Hematopoietic multipotent progenitor cell treated with erythropoietin and hydrocortisone succinate and interleukin-3 and kit ligand, for 4 days (in vitro differentiated cells): ENCODE measurements at places on chromosomes 13 and 19.

DNA sequence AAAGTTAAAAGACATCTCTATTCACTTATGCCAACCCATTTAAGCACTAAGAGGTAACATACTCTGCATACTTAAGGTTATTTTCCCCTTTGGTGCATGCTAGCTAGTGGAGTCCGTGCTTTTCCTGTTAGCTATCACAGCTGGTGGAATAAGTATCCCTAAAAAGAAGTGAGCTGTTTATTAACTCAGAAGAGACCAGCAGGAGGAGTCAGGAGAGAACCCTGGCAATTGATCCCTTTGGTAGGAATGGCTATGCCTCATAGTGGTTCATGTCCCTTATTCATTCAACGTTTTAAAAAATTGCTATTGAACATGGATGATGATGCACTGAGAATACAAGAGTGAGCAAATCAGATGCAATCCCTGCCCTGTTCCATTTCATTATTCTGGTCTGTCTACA is 12.4 kb upstream of the NEK5 start:
- no peak for DNase-seq

DNA sequence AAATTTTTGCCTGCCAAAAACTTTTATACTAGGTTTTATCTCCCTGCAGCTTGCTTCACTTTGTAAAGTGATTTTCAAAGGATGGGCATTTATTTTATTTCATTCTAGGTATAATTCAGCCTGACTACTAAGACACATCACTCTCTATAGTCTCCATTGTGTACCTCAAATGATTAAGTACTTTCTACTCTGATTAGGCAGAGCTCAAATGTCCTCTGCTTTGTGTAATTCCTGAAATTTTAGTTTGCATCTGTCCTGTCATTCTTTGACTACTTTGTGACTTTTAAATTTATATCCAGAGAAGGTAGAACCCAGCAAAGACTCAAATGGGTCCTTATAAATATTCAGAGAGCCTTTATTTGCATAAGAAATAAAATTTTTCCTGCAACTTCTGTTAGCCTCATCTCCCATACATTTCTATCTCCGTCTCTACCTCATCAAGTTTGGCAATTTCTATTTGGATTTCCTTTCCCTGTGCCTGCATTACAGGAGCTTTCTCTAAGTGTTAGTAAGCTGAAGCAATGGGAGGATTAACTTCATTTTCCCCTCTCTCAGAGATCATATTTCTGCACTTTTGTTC is 1038.0 kb upstream of the ATXN8OS start:
- DNase-seq, result no peak

DNA sequence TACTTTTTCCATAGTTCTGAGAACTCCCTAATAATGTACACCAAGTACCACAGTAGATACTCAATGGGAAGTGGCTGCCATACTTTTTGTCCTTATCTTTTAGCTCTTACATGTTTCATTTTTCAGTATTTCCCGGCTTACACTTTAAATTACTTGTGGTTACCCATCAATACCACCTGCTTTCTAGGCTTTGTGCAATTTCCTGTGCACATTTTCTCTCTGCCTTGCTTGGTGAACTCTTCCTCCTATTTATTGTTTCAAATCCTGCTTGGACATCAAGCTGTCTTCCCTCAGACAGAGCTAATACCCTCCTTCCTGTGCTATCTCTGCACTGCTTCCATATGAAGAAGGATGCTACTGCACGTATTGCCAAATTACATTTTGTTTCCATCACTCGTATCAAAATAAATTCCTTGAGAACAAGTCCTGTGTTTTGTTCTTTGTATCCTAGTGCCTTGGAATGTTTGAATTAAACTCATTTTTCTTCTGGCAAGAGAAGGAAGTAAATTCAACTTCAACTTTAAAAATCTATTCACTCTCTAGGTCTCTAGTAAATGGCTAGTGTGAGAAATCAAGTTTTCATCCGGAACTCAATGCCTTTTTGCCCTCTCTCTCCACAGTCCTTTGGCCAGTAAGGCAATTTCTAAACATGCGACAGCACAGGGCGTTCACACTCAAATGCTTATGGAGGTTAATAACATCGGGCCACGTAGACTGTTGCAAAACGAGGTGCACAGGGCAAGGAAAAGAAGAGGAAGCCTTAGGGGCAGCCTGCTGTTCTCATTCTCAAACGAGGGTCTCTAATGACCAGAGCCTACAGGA is 5.6 kb downstream of the ZAR1L start:
- peak; percentile 59 for DNase-seq

GRCh38 chr19:3135961-3136683 is at the start of gene GNA15:
Gene GNA15, plus strand, starts transcription at chr19:3136033. Its CDS starts 418 bp downstream, at chr19:3136451.
- peak; percentile 93 for DNase-seq

- DNase-seq, result no peak
These were observed 24.0 kb downstream of the TSKS start for GRCh38 chr19:49739098-49739497.

- no peak for DNase-seq
These were observed 148.9 kb downstream of the SHISA2 start for GRCh38 chr13:25902891-25903341.

GRCh38 chr19:1252221-1252820 is 3.9 kb downstream of the MIDN start:
- DNase-seq, result peak; percentile 95

DNA sequence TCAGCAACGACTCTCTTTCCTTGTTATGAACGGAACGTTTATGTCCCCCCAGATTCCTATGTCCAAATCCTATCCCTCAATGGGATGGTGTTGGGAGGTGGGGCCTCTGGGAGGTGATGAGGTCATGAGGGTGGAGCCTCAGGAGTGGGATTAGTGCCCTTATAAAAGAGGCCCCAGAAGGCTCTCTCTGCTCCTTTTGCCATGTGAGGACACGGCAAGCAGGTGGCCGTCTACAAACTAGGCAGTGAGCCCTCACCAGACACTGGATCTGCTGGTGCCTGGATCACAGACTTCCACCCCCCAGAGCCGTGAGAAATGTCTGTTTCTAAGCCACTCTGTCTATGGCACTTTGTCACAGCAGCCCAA is 53.2 kb downstream of the EPS15L1 start:
- no peak for DNase-seq

DNA sequence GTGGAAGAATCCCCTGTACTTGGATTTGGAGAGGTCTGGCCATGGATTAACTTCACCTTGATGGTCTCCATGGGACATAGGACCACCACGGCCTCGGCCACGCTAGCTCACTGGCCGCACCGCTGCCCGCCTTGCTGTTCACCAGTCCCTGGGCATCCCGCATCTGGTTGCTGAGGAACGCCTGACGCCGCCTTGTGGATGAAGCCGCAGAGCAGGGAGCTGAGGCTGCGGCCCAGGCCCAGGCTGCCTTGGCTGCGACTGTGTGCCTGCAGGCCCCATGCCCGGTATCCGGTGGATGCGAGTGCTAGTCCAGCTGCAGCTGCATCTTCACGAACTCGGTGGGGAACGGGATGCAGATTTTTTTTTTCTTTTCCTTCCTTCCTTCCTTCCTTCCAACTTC is 1407.1 kb downstream of the UQCRFS1 start:
- DNase-seq, result no peak

- no peak for DNase-seq
These were observed 2.5 kb downstream of the SGCG start for GRCh38 chr13:23183292-23183691.

DNA sequence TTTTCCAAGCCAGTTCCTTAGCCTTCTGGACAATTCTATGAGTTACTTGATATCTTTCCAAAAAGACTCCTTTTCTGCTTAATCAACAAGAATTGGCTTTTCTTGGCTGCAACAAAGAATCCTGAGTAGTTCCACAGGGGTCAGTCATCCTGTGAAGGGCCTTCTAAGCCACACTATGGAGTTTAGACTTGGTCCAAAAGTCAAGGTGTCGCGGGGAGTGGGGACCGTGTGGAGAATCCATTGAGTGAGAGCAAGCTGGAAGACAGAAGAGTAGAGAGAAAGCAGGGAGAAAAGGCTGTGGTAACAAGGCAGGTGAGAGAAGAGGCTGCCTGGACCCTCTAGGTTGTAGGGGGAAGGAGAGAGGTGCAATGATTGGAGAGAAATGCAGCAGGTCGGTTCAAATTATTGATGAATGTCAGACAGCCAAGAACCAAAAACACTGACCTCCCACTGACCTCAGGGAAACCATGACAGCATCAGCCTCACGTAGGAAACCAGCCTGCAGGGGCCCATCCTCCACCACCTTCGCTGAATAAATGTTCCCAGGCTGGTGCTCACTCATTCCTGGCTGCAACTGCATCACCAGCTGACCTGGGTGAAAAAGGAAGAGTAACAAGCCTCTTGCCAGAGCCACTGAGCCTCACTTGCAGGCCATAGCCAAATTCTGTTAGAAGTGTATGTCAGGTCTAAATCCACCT is 7.1 kb upstream of the IFT88 start:
- DNase-seq, result no peak

DNA sequence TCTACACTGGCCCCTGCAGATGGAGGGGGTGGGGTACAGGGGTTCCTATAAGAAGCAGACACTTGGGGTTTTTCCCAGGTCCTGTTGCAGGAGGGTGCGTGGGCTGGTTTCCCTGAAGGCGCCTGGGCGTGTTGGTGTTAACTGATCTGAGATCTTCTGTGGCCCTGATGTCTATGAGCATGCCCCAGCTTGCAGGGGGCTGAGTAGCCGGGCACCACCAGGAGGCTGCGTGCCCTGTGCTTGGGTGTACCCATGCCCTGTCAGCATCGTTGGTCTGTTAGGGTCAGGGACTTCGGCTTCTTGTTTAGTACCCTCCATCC is 45.3 kb downstream of the CAPN12 start:
- peak; percentile 62 for DNase-seq

DNA sequence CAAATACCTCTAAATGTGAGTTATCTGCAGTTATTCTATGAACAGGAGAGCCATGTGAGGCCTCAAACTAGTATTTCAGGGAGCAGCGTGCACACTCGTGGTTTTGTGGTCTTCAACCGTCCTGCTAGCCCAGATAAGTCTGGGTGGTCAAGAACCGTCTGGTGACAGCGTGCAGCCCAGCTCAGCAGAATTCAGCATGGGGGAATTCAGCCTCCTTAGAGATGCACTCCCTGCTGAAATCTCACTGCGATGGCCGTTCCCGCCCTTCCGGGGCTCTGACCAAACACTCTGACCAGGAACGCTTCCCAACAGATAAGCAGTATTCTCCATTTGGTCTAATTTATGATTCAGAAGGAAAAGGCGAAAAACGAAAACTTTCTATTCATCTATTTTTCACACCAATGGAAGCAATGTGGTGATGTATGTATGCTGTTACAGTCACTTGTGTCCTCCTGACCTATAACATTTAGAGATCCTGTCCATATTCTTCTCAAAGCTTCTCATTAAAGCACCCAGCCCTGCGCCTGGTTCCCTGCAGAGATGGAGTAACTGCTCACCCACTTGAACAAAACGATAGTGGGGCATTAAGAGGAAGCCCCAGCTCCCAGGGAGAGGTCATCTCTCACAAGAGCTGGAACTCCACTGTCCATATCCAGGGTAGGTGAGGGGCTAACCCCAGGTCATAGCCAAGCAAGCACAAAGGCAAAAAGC is 2.9 kb downstream of the ANKRD27 start:
- peak; percentile 98 for DNase-seq

DNA sequence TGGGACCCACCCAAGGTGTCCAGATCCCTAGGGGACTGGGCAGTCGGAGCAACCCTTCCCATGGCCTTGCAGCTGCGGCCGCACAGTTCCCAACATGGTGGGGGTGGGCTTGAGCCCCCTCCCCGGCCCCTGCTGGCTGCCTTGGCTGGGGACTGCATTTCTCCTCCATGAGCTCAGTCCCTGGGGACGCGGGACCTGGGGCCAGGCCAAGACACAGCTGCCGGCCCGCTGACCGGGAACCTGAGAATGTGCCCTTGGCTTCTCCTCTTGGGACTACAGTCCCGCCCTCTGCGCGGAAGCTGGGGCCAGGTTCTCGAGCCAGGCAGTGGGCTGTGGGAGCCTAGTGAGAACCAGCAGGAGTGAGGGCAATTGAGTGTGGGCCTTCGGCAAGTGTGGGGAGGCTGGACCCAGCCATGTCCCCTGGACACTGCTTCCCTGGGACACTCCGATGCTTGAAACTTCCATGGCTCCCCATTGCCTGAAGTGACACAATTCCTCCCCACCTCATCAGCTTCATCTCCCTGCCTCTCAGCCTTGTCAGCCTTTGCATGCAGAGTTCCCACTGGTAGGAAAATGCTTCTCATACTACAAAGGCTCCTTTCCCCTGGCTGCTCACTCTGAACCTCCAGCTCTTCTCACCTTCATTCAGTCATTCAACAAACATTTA is 13.1 kb upstream of the NOTCH3 start:
- no peak for DNase-seq

GRCh38 chr19:1567848-1568227 is 287 bp downstream of the MEX3D start:
- DNase-seq, result no peak

DNA sequence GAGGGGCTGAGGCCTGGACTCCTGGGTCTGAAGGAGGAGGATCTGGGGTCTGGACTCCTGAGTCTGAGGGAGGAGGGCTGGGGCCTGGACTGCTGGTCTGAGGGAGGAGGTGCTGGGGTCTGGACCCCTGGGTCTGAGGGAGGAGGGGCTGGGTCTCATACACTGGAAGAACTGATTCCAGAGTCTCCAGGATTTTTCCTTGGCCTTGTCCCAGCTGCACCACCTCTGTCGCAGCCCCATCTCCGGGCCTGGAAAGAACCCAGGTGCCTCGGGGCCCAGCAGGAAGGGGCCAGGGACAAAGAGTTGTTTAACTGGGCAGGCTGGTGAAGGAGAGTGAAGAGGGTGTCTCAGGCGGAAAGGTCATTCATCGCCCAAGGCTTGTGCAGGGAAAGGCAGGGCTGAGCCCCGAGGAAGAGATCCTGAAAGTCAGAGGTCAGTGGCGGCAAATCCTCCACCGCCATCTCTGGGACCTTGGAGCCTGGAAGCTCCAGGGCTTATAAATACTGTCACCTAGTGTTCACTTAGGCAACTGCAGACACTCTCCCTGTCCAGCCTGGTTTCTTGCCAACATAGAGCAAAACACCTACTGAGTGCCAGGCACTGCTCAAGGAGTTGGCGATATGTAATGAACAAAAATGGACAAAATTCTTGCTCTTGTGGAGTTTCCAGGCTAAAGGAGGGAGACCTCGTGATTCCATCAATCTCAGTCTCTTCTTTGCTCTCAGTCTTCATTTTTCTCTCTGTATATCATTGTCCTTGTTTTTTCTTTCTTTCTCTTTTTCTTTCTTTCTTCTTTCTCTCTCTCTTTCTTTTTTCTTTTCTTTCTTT is 4.4 kb upstream of the KCNN4 start:
- peak; percentile 87 for DNase-seq

GRCh38 chr19:2758601-2759313 is 18.9 kb upstream of the SLC39A3 start:
- no peak for DNase-seq

DNA sequence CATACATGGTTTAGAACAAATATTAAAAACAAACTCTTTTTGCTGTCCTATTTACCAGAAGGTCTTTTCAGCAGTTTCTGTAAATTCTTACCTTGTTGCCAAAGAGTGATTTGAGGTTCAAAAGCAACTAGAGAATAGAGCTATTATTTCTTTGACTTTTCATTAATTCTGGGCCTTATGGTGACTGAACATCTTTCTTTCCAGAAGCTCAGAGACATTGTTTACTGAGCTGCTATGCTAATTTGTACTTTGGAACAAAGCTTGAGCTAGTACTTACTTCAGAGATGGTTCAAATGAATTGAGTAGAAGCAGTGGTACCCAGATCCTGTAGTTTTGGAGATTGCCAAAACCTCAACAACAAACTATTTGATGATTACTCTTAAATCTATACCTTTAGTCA is 331.2 kb downstream of the SPRY2 start:
- DNase-seq, result no peak

- DNase-seq, result no peak
These were observed 372.6 kb downstream of the OXGR1 start for GRCh38 chr13:96621634-96622183.
